T-helper 17 cell (primary cell): ENCODE measurements at places on chromosomes 1 and 21.

- DNase-seq = peak; percentile 4
These were observed 3.0 kb downstream of the MMEL1 start for GRCh38 chr1:2629627-2630497.

GRCh38 chr1:14514739-14515138 is 83.7 kb upstream of the KAZN start:
- DNase-seq = no peak

DNA sequence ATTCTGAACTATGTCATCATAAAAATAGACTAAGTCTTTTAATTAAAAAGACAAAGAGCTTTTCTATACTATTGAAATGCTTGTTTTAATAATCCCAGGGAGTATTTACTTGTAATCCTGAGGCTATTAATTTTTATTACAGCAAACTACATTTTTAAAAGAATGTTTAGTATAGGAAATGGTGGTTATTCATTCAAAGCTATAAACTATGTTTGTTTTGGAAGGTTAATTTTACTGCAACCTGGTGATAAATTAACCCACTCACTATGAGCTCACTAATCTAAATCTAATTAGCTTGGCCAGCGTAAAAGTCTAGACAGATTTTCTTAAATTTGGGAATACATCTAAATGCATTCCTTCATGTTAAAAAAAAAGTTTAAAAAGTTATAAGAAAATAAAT is 13.8 kb upstream of the EYA3 start:
- DNase-seq = no peak

DNA sequence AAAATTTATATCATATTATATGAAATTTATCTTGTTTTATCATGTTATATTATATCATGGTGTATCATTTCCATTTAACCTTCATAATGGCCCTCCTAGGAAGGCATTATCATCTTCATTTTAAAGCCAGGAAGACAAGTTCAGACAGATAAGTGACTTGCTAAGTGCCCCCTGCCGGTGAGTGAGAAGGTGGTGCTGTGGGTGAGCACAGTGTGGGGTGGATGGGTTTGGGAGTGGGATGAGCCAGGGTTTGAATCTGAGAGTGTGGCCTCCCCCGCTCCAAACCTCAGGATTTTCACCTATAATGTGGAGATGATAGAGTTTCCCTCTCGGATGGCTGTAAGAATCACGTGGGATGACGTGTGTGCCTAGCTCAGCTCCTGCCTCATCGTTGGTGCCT is 108.7 kb upstream of the IGSF21 start:
- DNase-seq = no peak

DNA sequence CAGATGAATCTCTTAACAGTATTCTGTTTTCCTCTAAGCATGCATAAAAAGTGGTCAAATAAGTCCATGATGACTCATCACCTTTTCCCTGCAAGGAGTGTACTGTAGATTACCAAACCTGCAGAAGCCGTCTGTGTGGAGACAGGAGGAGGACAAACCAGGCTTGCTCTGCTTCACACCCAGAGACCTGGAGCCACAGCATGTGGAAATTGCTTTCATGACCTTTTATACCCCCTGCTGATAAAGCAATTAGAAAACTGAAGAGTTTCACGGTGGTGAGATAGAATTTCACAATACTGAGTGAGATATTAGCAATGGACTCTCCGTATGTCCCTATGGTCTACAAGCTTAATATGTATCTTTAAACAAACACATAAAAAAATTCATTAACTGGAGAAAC is 9.4 kb downstream of the CORT start:
- no peak for DNase-seq

DNA sequence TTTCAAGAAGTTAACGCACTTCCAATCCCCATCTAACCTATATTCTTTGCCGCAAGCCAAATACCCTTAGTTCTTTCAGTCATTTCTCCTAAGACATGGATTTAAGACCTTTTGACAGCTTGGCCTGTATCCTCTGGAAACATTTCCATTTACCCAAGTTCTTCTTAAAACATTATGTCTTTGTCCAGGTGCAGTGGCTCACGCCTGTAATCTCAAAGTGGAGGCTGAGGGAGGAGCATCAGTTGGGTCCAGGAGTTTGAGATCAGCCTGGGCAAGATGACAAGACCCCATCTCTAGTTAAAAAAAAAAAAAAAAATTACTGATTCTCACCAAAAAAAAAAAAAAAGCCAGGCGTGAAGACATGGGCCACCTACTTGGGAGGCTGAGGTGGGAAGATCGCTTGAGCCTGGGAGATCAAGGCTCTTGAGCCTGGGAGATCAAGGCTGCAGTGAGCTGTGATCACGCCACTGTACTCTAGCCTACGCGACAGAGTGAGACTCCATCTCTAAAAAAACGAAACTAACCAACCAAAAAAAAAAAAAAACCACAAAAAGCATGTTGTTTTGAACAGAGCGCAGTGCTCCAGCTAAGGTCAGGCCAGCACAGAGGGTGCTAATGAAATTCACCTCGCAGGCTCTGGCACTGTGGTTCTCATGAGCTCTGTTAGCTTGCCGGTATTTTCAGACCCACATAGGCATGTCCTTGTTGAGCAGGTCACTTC is 36.0 kb downstream of the NUAK2 start:
- peak; percentile 35 for DNase-seq

DNA sequence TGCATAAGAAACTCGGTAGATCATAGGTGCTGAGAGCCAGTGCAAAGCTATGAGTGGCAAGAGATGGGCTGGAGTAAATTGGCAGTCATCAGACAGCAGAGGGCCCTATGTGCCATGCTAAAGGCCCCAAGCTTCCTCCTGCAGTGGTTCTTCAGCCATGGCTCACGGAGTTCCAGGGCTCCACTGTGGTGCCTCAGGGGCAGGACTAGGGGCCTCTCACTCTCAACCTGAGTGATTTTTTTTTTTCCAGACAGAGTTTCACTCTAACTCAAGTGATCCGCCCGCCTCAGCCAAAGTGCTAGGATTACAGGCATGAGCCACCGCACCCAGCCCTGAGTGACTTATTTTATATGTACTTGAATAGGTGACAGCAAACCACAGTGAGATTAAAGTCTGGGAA is 10.4 kb upstream of the GJA8 start:
- DNase-seq = no peak

- no peak for DNase-seq
These were observed 235.0 kb downstream of the MATN1 start for GRCh38 chr1:30488324-30488913.

- DNase-seq = no peak
These were observed 18.0 kb downstream of the NLRP3 start for GRCh38 chr1:247434005-247434404.

GRCh38 chr1:112636597-112637253 is 17.1 kb downstream of the CAPZA1 start:
- no peak for DNase-seq

GRCh38 chr1:159122005-159122621 is 45.5 kb upstream of the AIM2 start:
- DNase-seq = no peak

- no peak for DNase-seq
These were observed 217.4 kb upstream of the RUNX1 start for GRCh38 chr21:35266546-35266945.

GRCh38 chr1:162908780-162909179 is 47.8 kb upstream of the CCDC190 start:
- no peak for DNase-seq

DNA sequence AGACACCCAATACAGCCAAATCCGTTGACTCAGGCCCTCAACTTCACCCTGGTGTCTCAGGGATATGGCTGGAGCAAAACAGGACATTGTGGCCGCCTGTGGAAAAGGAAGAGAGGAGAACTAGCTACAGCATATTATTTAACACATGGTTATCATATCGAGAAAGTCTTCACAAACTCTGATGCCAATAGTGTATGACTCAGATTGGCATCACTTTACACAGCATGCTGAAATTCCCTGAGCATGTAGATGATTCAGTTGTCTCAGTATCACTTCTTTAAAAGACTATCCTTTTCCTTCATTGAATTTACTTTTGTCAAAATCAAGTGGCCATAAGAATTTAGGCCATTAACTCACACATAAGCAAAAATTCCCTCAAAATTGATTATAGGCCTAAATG is 20.1 kb downstream of the HSD3B2 start:
- no peak for DNase-seq

- DNase-seq = no peak
These were observed 91.7 kb downstream of the PGBD5 start for GRCh38 chr1:230334447-230334837.

- DNase-seq = no peak
These were observed 10.3 kb upstream of the C1orf198 start for GRCh38 chr1:230878591-230878990.

GRCh38 chr1:161175771-161176453 is 1.4 kb downstream of the B4GALT3 start:
- no peak for DNase-seq

DNA sequence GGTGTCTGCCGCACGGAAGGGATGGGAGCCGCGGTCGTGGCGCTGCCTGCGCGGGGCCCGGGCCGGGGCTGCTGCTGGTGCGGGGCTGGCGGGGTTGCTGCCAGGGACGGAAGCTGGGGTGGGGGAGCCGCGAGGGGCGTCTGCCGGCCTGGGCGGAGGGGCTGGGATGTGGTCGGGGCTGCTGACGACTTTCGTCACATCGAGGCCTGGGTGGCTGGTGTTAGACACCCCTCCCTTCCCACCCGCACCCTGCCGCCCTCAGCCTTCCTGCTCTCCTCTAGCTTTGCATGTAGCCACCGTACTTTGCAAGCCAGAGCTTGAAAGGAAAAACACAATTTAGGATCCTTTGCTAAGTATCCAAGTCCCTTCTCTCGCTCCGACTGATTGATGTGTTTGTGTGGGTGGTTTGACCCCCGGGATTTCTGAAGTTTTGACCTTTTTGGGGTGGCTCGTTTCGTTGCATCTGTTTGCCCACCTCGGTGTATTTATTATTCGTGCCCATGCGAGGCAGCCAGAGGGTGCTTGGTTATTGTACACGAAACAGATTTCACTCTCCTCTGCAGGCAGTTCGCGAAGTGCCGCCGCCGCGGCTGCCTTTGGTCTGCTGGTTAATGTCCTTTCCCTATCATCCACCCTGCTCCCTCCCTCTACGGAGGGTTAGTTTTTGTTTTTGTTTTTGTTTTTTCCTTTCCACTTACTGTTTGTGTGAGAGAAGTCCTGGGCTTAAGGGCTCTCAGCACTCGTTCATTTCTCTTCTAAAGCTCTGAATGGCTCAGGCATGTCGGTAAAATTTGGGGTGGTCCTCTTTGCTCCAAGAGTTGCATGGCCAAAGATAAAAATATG is 868 bp downstream of the C1orf21 start:
- peak; percentile 5 for DNase-seq

DNA sequence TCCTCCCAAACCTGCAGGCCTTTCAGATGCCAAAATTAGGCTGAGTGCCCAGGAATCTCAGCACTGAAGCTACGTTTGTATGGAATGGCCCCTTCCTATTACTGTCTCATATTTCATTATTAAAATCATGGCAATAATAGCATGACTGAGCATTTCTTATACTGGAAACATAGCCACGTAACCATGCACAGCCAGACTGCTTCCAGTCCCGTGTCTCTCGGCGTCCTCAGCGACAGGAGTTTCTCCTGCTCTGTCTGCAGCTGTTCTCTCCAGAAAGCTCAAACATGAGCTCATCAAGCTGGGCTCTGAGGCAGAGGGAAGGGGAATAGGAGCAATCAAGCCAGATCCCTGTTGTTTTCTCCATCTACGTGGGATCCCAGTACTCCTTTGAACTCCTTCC is 104.0 kb downstream of the CDC7 start:
- no peak for DNase-seq

DNA sequence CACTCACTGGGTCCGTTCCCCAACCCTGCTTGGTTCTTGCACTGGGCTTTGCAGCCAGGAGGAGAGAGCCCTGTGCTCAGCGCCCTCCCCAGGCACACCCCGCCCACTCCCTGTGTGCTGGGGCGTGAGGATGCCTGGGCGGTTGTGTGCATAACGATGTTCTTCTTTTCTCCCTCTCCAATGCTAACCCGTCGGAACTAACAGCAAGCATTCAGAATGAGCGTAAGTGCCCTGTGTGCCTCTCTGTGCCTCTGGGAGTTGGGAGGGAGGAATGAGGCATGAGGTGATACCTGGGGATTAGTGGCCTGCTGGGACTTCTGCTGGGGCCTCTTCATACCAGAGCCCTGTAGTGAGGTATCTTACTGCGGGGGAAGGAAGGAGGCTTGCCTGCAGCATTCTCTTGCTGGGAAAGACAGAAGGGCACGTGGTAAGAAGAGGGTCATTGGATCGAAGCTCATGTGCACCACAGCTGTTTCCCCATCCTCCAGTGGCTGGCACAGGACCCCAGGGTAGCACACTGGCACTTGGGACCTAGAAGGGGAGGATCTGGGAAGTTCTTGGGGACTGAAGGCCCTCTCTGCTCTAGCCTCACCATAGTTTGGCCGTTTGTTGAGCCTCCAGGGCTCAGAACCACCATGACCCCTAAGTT is 79.8 kb downstream of the NFASC start:
- no peak for DNase-seq

GRCh38 chr1:63506782-63507181 is 16.2 kb downstream of the ITGB3BP start:
- DNase-seq = no peak
